Naive thymus-derived CD8-positive, alpha-beta T cell (primary cell): ENCODE measurements at places on chromosomes 12 and 14.

DNA sequence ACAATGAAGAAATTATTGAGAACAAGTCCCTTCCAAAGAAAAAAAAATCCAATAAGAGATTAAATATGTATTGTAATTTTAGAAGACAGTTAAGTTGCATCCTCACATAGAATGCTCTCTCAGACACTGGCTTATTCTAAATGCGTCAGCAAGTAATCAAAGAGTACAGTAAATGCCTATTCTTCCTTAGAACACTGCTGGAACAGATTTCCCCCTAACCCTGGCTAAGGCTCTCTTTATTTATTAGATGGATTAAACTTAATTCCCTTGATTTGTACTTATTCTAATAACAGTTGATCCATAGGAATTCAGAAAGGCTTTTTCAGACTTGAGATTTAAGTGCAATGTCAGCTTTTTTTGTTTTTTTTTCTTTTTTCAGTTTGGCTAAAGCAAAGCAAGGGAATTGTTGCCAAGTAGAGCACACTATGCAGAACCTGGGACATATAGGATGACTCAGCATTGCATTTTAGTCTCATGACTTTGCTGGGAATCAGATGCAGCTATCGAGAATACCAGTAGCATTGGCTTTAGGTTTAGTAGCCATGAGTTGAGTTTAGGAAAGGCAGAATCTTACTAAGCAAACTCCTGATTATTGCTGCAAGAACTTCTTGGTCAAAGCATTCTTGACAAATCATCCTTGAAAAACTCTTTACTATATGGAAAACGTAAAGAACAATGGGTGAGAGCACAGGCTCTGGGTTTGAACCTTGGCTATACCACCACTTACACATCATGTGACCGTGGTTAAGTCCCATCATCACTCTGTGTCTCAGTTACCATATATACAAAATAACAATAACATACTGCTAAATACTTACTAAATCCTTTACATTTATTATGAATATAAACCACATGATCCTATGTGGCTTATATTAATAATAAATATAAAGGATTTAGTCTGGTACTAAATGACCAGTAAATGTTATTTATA lies 26.7 kb downstream of the MED21 start:
- DNase-seq, result no peak

DNA sequence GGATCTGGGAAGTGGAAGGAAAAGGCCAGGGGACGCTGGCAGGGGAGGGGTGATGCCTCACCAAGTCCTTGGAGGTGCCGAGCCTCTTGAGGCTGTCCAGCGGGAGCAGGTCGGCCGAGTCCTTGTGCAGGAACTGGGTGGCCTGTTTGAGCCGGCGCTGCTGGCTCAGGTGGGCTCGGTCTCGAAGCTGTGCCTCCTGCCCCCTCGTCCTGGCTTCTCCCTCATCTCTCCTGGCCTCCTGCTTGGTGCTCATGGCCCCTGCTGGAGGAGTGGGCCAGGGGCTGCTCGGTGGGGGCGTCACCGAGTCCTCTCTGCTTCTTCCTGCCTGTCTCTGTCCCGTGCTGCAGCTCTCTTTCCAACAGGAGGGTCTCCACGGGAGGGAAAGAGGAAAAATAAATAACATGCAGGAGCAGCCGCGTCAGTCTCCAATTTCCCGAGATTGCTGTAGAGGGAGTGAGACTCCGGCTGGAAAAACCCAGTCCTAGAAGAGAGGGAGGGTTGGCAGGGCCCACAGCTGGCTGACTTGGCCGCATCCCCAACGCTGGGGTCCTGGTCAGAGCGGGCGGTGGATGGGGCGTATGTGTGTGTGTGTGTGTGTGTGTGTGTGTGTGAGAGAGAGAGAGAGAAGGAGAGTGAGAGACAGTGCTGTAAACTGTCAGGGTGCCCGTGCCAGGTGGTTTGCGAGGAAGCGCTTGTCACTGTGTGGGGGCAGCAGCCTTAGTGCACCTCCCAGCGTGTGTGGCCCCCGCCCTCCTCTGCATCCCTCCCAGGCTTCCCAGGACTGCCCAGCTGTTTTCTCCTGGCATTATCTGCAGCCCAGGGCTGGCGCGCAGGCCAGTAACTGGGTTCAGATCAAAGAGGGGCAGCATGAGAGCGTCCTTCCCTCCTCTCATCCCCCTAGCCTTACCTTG lies at the start of gene NRIP2:
Gene NRIP2 (minus strand): TSS at position 455 of the 911 bp plus-strand sequence. CDS start 52 bp downstream, at position 403.
- no peak for DNase-seq

DNA sequence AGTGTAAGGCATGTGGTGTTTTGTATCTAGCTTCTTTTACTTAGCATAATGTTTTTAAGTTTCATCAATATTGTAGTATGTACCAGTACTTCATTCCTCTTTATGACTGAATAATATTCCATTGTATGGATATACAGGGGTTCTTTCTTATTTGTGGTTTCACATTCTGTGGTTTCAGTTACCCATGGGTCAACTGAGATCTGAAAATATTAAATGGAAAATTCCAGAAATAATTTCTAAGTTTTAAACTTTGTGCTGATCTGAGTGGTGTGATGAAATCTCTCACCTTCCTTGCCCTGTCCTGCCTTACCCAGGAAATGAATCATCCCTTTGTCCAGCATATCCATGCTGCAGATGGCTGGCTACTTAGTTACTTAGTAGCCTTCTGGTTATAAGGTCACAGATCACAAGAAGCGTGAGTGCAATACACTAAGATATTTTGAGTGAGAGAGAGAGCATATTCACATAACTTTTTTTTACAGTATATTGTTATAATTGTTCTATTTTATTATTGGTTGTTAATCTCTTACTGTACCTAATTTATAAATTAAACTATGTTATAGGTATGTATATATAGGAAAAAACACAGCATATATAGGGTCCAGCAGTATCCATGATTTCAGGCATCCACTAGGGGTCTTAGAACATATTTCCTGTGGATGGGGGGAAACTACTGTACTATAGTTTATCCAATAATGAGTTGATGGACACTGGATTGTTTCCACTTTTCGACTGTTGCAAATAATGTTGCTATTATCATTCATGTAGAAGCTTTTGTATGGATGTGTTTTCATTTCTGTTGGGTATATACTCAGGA lies 59.6 kb upstream of the LRTM2 start:
- DNase-seq, result no peak

DNA sequence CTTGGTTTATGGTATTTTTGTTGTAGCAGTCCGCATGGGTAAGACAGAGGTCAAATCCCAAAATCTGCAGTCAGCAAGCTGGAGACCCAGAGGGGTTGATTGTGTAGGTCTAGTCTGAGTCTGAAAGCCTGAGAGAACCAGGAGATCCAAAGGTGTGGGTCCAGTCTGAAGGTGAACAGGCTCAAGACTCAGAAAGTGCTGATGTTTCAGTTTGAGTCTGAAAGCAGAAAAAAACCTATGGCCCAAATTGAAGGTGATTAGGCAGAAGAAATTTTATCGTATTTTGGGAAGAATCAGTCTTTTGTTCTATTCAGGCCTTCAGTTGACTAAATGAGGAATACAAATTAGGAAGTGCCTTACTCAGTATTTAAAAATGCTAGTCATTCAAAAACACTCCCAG lies 807.8 kb upstream of the FOXG1 start:
- DNase-seq, result no peak

DNA sequence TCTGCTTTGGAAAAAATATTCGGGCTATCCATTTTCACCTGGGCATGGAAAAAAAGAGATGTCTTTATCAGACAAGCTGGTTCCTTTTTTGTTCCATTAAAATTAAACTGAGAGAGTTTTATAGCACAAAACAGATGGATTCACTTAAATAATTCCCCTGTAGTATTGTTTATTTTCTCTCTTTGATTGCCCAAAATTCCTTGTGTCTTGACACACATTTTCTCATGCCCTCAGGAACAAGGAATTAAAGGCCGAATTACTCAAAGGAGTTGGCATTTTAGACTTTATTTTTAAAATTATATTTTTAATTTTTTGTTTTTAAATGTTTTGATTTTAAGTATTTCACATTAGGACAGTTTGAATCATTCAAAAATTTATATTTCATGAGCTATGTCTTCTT lies 69.6 kb upstream of the SLCO1C1 start:
- no peak for DNase-seq

GRCh38 chr12:102633981-102634605 lies 153.7 kb upstream of the IGF1 start:
- no peak for DNase-seq

- DNase-seq, result peak; percentile 57
Observed at GRCh38 chr14:60151715-60152114, 13.5 kb downstream of the DHRS7 start.

DNA sequence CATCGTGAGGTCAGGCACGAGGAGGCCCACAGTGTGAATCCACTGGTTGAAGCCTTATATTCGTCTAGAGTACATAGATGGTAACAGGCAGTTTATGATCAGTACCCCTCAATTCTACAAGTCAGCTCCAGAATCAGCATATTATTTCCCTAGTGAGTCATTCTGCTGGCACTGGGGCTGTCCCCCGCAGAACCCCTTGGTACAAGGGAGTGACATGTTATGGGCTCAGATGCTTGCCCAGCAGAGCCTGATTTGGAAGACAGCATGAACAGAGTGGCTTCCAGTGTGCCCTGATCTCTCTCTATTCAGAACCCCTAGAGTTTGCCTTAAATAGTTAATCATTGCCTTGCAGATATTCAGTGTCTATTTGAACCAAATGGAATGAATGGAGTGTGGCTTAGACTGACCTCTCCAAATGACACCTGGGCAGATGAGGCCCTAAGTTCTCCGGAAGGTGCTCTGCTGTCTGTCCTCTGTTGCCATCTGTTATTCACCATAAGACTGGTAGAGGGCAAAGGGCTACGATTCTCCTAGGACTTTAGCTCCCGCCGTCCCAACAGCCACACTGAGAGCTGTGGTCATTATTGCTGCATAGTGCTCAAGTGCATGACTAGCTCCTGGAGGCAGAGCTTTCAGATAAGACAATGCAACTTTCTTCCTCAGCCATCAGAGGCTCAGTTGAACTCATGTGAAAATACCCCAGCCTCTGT lies 41.1 kb downstream of the CACNA2D4 start:
- DNase-seq, result no peak

GRCh38 chr12:49616533-49617219 lies 6.7 kb upstream of the PRPF40B start:
- no peak for DNase-seq

DNA sequence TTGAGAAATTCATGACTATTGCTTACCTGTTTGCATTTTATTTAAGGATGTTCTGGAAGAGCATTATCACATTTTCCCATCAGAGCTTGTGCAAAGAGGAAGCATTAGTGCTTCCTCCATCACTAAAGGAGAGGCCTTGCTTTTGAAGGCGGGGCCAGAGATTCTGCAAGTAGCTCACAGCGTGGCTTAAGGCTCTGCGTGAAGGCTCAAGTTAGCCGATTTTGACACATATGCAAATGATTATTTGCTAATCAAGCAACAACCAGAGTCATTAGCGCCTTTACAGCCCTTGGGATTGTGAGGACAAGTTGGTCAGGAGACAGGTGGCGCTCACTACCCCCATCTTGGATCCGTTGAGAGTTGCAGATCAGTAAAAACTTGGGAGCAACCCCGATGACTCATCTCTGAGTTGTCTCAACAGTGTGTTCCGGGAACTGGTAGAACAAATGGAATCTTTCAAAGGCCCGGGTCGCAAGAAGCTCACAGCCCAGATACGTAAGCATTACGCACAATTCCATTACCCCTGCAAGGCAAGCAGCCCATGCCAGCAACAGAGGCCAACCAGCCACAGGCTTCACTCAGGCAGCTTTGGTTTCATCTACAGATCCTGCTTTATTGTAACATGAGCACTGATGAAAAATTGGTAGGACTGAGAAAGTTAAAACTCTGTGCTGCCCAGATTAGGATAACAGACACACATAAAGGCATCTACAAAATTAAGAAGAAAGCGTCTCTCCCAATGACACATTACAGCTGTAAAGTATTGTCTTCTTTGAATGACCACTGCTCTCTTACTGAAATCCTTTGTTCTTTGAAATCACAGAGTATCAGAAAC lies 34.9 kb upstream of the SPTSSA start:
- DNase-seq, result no peak

GRCh38 chr14:52988139-52988538 lies 37.3 kb upstream of the FERMT2 start:
- DNase-seq, result no peak

GRCh38 chr14:48616931-48617330 lies 941.5 kb upstream of the MDGA2 start:
- no peak for DNase-seq

DNA sequence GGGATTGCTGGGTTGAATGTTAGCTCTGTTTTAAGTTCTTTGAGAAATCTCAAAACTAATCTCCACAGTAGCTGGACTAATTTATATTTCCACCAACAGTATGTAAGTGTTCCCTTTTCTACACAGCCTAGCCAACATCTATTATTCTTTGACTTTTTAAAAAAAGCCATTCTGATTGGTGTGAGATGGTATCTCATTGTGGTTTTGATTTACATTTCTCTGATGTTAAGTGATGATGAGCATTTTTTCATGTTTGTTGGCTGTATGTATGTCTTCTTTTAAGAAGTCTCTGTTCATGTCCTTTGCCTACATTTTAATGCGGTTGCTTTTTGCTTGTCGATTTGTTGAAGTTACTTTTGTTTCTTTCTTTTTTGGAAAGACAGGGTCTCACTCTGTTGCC lies 301.1 kb upstream of the OR4E1 start:
- peak; percentile 41 for DNase-seq

- DNase-seq, result no peak
Observed at GRCh38 chr14:46951103-46951502, 299.5 kb upstream of the RPL10L start.

DNA sequence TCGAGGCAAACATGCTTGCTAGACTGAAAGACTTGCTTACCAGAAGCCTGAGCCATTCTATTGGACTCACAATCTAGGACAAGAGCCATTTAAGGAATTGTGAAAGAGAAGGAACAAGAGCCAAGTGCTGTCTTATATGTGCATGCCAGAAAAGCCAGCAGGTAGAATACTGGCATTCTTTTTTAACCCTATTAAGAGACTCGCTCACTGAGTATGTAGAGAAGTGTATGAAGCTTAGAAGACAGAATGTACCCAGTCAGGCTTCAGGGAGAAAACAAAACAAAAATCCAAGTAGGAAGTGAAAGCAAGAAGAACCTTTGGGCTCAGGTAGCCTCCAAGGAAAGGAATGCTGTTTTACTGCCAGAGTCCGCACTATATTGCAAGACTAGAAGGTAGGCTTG lies 65.9 kb downstream of the DCAF5 start:
- no peak for DNase-seq

DNA sequence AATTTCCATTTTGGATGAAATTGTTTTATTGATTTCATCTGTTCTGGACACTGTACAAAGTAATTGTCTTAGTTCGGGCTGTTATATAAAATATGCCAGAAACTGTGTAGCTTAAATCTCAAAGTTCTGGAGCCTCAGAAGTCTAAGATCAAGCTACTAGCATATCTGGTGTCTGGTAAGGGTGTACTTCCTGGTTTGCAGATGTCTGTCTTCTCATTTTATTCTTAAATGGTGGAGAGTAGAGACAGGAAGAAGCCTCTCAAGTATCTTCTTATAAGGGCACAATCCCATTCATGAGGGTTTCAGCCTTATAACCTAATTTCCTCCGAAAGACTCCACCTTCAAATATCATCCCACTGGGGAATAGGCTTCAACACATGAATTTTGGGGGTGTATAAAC lies 51.3 kb downstream of the MON2 start:
- no peak for DNase-seq

- DNase-seq, result no peak
Observed at GRCh38 chr12:124888260-124888659, 24.6 kb upstream of the SCARB1 start.
